ENCODE measurements at places on chromosomes 4 and X. TPM values are rescaled to one million over a fixed set of nuclear protein-coding genes. Genes with fewer than 3 reads are reported as not detected.

DNA sequence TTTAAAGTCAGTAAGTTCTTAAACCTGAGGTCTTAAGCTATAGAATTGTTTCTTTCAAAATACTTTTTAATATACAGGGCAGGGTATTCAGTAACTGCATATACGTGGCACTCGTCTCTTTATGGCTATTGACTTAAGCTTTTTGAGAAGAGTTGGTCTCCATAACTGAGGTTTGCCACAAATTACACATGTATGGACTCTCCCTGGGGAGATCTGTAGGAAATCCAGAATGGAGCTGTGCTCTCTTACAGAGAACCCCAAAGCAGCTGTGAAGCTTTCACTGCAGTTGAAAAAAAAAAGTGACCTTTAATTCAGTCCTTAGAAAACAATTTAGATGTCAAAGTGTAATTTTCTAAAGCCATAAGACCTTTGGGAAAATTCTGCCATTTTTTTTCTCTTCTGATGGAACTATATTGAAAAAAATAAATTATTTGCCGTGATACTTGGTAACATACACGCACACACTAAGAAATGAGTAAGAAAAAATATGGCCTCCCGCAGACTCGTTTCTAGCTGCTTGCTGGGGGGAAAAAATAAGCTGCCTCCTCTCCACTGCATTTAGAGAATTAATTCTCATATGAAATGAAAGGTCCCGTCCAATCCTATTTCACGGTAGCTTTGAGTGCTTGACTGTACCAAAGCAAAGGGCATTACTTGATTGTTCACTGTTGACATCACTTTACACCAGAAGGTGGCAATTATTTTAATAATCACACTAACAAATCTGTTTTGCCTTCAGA is 159.4 kb upstream of the TENM3 start:
- DNase-seq = no peak

GRCh38 chrX:154602226-154602625 is 16.9 kb downstream of the CTAG1B start:
- no peak for DNase-seq

DNA sequence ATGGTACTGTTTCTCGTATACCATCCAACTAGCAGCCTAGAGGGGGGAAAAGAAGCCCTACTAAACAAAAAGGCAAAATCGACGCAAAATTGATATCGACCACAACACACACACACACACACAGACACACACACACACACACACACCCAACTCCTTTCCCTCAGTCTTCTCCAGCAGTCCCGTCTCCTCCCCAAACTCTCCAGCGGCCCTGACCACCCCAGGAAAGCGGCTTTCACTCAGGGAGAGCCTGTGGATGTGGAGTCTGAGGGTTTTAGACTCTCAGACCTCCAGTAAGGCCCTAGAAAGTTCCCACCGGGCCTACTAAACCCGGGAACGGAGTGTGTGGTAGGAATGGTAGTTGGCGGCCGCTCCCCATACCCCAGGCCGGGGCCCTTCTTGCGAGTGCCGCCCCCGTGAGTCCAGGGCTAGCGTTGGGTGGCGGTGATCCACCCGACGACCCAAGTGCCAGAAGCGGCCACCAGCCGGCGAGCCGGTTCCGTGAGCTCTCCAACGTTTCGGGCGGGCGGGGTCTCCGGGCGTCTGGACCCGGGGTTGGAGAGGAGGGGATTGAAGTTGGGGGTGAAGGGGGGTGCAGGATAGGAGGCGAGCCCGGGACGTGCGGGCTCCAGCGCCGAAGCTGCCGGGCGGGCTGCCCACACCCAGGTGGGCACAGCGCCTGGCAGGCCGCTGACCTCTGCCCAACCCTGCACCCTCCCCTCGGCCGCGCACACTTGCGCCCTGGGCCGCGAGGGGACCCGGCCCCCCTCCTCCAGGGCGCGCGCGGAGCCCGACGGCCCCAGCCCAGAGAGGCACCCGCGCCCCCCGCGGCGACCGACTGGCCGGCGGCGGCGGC is 13.7 kb downstream of the ARX start:
- no peak for DNase-seq

DNA sequence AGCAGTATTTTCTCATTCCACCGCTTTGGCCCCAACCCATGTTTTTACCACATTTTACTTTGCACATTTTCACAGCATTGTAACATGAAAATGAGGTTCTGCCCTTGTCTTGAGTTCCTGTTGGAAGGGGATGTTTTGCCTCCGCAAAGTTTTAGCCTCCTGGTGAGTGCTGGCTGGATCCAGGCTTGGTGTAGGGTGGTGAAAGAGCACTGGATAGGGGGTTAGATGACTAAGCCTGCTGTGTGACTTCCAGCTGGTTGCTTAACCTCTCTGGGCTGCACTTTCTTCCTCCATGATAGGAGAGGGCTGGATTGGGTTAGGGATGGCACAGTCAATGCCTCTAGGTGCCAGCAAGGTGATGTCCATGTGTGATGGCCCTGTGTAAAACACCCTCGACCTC is 28.9 kb downstream of the CYTL1 start:
- no peak for DNase-seq

DNA sequence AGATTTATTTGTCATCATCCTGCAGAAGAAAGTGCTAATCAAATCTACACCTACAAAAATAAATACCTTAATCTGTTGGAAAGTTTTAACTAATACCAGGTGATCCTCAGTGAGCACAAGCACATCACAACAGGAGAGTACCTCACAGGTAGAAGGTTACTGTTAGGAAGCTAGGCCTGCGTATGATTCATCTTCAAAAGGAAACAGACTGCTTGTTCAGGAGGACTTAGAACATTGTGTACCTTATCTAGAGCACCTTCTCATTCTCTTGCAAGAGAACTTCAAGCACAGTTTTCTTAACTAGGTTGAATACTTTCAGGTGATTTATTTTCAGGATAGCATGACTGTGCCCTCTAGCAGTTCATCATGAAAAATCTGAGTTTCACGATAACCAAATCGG is 54.2 kb downstream of the MND1 start:
- no peak for DNase-seq

- DNase-seq = no peak
Observed at GRCh38 chrX:346034-346813, 27.6 kb upstream of the GTPBP6 start.

DNA sequence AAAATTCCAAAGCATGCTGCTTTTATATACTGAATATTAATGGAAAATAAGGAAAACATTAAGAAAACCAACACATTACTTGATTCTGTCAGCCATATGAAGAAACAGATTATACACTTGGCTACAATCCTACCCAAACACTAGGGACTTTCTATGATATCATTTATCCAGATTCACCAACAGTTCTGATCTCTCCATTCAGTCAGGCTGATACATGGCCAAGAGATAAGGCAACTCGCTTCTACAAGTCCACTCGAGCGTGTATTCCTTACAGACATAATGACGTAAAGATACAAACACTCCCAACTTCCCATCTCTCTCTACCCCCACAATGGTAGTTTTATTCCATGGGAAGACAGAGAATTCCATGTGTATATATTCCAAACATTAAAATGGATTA is 44.5 kb downstream of the NEK1 start:
- DNase-seq = no peak

- no peak for DNase-seq
Observed at GRCh38 chrX:56107320-56107719, 124.8 kb upstream of the KLF8 start.

GRCh38 chr4:23888421-23889319 is 1.2 kb downstream of the PPARGC1A start:
- DNase-seq = peak; percentile 38

- no peak for DNase-seq
Observed at GRCh38 chr4:87525636-87526295, 3.4 kb downstream of the SPARCL1 start.

GRCh38 chr4:78244705-78245485 is 187.8 kb downstream of the FRAS1 start:
- peak; percentile 11 for DNase-seq

DNA sequence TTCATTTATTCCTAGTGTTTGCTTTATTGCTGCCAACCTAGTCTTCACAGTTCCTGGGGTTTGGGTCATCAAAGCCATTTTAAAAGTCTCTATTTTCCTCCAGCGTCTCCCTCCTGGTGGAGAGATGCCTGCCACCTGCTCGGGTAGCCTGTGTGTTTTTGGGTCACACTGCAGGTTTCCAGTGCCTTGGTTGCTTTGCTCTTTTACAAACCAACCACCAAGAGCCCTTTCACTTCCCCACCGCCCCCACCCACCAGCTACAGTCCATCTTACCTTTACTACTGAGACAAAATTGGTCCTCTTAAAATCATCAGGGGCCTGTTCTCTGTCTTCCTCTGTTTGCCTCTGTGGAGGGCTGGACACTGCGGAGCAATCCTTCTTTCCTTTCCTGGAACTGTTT is 280.5 kb upstream of the GATB start:
- DNase-seq = no peak

DNA sequence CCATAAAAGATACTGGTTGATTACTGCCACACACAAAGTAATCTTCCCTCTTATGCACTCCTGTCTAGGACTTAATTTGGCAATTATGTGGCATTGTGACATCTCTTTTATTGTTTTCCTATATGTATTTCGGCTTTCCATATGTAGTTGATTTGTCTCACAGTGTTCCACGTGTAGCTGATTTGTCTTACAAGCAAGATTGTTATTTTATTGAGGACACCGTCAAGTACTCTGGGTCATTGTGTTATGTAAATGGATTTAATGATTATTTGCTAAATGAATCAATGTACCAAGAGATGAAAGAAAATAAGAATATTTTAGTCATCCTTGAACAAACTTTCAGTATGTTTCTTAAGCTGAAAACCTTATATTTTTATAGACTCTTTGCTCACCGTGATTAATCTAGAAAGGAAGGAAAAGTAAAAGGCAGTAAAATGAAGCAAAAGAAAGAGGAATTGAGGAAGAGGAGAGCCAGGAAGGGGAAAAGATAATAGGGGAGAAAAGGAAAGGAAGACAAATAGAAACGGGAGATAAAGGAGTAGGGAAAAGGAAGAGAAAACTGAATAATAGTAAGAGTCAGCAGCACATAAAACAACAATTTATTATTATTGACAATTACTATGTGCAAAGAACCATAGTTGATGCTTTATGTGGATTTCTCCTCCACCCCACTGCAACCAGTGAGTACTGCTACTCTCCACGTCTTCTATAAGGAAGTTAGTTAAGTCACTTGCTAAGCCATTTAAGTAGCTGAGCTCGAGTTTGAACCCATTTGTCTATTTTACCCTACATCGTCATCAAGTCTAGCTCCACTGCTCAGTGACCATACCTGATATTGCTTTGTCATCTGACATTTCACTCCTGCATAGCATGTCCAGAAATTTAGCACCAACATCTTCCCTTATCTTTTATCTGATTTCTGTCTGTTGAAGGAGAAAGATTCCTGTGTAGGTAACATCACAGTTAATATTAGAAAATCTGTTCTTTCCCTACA is 336.5 kb downstream of the BMPR1B start:
- DNase-seq = no peak

DNA sequence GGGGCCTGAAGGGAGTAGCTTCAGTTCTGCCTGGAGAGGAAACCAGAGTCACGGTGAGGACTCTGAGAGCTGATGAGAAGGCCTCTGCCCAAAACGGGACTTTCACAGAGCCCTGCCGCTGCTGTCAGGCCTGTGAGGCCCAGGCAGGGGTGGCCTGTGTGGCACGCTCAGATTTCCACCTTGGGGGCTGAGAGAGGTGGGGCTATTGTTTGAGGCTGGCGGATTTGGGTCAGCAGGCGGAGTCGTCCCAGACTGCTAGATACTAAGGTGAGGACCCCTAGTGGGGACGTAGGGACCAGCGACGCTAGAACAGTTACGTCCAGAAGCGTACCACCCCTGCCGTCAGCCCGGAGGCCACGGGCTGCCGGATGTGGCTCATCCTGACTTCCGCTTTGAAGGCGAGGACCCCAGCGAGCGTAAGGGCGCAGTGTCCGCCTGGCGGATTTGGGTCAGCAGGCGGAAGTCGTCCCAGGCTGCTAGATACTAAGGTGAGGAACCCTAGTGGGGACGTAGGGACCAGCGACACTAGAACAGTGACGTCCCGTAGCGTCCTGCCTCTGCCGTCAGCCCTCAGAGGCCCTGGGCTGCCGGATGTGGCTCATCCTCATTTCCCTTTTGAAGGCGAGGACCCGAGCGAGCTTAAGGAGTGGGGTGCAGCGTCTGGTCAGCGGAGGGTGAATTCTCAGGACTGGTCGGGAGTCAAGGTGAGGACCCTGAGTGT is at the start of gene MAGEB1:
Gene MAGEB1, plus strand, starts transcription at position 378 of the 721 bp plus-strand sequence. CDS start 3,348 bp downstream, outside the sequence.
- DNase-seq = no peak

DNA sequence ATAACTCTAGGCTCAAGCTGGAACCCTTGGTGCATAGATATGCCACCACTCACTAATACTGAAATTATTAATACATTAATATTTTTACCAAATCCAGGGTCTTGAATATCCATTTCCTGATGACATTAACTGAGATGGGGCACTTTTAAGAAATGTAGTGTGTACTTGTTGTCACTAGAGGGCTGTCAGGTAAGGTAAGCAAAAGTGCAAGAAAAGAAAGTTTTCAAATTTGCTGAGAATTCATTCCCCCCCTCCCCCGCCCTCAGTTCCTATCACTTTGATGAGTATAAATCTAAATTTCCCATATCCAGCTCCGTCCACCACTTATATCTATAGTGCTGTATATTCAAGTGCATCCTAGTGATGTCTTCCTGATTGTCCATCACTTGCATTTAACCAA is 20.5 kb upstream of the WDR44 start:
- DNase-seq = no peak

GRCh38 chrX:120251471-120252011 is 929 bp downstream of the ZBTB33 start:
- DNase-seq = peak; percentile 22

- DNase-seq = no peak
Observed at GRCh38 chr4:89939994-89940393, 45.3 kb downstream of the MMRN1 start.

DNA sequence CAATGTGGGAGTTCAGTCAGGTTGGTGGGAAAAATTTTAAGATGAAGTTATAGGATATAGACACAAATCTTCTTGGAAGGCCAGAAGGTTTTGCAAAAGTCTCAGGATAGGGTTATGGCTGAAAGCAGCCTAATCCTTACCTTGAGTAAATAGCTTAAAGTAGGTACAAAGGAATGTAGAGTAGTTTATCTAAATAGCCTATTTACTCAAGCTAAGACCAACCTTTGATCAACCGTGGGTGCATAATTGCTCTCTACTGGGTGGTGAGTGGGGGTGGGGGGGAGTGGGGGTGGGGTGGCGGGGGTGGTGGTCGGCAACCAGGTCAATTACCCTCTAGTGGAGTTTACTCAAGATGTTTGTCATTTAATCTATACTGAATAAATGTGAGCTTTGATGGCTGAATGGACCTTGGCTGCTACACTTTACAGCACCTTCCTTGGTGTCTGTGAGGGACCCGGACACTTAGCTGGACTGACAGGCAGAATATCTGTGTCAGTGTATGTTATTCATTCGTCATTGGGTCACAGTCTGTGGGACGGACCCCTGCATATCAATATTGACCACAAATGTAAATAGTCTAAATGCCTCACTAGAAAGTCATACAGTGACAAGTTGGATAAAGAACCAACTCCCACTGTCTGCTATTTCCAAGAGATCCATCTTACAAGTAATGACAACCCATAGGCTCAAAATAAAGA is 545.7 kb upstream of the PABPC4L start:
- DNase-seq = no peak

- no peak for DNase-seq
Observed at GRCh38 chrX:6694221-6694620, 159.3 kb upstream of the VCX3A start.

Gene TENM3
- 21.5 TPM for polyA plus RNA-seq

Gene EGFL6
- 19.8 TPM for polyA plus RNA-seq

Gene CFI
- 79.1 TPM for polyA plus RNA-seq

Gene TSPYL2
- 31.2 TPM for polyA plus RNA-seq

Gene USP17L29
- not detected for polyA plus RNA-seq

Gene CLNK
- polyA plus RNA-seq = 0.61 TPM

Gene C4orf50
- 0.01 TPM for polyA plus RNA-seq

Gene ENPP6
- 9.4 TPM for polyA plus RNA-seq

Gene SMIM43
- 0.78 TPM for polyA plus RNA-seq

Gene ARHGAP36
- polyA plus RNA-seq = not detected

Gene GALNTL6
- polyA plus RNA-seq = 0.87 TPM

Gene PRDM5
- 13.7 TPM for polyA plus RNA-seq
